ENCODE measurements at places on chromosomes 16 and 17.

DNA sequence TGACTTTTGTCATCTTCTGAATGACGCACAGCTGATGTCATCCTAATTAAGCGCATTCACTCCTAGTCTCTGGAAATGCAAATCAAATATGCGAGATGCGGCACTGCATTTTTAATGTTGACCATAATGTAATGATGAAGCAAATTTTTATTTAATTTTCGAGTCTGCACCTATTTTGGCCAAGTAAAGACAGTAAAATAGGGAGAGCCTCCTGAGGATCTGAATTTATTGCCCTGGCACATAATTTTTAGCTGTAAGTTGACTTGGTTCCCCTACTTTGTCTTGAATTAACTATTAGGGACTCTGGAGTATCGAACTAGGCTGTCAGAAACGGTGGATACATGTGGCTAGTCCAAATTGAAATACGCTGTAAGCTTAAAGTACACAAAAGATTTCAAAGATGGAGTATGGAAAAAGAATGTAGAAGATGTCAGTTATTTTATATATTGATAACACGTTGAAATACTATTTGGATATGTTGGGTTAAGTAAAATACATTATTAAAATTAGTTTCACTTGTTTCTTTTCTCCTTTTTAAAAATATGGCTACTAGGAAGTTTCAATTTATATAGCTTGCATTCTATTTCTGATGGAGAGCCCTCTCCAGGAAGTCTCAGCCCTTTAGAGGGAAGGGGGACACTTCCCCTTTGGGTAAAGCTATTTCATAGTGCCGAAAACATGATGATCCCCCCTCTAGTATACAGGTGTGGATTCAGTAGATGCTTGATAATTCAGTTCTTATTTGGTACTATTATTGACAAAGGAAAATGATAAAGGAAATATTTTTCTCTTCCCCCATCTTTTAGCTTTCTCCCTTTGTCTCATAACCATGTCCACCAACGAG lies 991 bp downstream of the KPNA2 start:
- DNase-seq, result no peak

- DNase-seq, result no peak
Observed at GRCh38 chr17:55383771-55384642, 37.6 kb downstream of the MMD start.

DNA sequence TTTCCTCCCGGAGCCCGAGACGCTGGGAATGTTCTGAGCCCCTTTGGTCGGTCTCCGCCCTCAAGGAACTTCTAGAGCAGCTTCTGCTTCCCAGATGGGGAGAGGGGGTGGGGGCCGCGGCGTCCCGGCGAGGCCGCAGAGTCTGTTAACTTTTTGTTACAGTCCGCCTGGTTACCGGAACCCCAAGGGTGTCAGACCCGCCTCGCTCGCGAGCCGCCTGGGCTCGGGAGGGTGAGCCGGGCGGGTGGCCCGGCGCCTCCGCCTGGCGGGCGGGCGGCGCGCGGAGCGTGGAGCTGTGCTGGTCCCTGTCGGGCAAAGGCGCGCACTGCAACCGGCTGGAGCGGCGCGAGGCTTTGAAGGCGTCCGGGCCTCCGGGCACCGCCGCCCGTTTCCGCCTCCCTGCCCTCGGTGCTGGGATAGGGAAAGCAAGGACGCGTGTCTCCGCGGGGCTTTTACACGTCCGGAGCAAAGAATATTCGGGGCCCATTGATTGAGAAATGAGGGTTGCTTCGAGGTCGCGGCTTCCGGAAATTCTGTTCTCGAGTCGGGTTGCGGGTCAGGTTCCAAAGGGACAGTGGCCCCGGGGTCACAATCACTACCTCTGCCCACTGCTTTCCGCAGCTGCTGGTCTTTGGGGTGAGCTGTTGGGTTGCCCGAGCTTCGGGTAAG lies 1.7 kb downstream of the HS3ST3B1 start:
- peak; percentile 53 for DNase-seq

- no peak for DNase-seq
Observed at GRCh38 chr17:17573912-17574311, 17.6 kb downstream of the PEMT start.

- DNase-seq, result peak; percentile 1
Observed at GRCh38 chr17:71792966-71793365, 327.9 kb upstream of the SOX9 start.

DNA sequence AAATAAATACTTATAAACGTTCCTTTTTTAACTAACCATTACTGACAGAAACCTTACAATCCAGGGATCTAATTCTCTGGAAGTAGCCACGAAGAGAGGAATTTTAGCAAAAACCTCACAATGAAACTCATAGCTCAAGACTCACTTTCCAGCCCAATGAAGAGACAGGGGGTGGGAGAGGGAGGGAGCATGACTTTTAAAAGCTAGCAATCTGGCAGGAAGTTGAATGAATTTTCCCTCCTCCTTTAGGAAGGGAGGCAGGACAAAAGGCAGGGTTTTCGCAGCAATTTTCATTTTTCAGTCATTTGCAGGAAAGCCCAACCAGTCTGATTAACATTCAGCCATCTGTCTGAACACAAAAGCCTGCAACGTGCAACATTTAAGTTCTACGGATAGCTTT lies 381.5 kb upstream of the PSMD7 start:
- no peak for DNase-seq

DNA sequence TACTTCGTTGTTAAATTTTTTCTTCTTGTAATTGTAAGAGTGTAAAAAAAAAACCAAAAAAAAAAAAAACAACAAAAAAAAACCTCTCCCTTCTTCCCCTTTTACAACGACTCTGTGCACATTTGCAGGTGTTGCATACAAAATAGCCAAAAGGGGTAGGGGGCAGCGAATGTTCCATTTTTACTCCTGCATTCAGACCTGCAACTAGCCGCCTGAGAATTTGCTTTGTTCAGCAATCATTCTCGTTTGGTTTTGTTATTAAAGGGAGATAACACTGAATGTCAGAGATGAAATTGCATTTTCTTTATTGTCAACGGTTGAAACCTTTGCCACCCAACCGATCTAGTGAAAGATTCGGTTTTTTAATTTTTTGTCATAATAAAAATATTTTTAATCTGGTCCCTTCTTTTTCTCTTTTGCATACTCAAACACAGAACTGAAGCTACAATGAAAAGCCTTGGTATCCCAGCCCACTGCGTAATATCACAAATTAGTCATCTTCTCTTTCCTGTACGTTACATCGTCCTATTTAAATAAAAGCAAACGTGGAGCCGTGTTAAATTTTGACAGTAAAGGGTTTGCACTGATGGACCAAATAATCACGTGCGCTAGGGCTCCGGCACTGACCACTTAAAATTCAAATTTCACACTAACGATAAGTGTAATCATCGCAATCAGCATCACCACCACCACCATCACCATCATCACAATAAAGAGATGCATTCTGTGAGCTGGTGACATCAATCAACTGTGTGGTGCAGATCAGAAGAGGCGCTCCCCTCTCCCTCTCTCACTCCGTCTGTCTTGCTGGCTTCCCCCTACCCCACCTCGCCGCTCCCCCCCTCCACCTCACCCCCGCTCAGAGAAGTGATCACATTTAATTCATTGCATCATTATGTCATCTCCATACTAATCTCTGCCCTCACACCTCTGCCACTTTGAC lies 406.2 kb upstream of the PSMD7 start:
- DNase-seq, result no peak

- no peak for DNase-seq
Observed at GRCh38 chr17:80927791-80928216, 63.8 kb upstream of the CHMP6 start.

DNA sequence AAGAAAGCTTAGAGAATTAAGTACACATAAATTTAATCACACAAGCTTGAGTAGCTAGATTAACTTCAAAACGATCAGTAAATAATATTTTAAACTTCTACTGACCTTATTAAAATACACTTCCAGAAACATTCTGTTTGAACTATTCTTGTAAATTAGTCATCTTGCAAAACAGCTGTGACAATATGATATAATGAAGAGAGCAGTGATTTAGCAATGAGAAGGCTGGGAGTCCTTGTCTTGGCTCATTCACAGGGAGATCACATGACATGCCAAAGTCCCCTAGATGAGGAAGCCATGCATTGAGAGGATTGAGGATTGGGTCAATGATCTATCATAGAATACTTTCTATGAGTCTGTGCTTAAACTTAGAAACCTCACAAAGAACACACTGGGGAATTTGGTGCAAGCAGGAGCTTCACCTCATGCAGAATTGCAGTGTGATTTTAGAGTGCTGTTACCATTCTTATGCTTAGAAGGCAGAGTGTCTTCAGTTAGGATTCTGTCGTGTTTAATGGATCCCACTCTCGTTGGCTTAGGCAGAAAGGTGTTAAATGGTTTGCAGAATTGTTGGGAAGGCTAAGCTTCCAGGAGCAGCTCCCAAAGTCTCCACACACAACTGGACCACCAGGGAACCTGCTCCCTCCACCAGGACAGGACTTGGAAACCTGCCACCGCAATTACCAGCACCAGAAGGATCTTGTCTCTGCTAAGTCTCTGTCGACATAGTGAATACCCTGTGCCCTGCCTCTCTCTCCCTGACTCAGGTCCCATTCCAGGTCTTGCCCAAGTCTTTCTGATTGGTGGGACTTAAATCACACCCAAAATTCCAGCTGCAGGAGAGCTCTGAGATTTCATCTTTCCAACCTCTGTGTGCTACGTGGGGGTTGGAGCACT lies 87.1 kb downstream of the USP22 start:
- no peak for DNase-seq

DNA sequence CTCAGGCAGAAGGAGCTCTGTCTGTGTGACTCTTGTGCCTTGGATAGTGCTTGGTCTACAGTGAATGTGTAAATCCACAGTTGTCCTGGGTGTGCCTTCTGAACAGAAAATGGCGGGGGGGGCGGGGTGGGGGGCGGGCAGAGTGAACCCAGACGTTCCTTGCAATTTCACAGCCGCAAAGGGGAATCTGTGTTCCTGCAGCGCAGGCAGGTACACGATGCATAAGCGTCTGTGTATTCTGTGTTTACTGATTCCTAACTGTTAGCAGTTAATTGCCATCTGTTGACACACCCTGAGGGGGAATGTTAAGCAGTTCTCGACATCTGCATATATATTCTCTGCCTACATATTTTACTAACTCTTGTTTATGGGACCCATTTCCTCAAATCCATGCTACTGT lies 123.5 kb upstream of the ZFHX3 start:
- DNase-seq, result no peak

GRCh38 chr17:42361781-42362186 lies 26.5 kb downstream of the STAT3 start:
- DNase-seq, result no peak

- no peak for DNase-seq
Observed at GRCh38 chr17:28953444-28954118, 2.3 kb upstream of the PHF12 start.

GRCh38 chr16:88354229-88355092 lies 28.3 kb upstream of the ZNF469 start:
- no peak for DNase-seq

DNA sequence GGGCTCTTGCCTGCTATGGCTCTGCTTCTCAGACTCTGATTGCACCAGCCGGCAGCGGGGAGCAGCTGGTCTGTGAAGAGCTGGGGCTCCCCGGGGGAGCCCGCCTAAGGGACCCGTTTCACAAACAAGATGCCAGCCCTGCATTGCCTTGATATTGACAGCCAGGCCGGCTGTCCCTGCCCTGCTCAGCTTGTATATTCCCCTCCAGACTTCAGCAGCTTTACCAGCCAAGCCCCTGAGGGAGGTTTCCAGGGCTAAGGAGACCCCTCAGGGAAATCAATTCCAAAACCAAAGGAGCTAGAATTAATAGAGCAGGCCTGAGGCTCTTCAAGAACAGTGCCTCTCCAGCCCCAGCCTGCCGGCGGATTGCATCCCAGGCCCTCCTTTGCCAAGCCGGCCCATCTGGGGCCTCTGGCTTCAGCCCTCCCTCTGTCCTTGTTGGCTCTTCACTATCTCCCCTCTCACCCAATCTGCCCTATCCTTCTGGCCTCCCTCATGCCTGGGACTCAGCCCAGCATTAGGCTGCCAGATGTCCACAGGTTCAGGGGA lies 5.7 kb downstream of the CALB2 start:
- DNase-seq, result no peak

DNA sequence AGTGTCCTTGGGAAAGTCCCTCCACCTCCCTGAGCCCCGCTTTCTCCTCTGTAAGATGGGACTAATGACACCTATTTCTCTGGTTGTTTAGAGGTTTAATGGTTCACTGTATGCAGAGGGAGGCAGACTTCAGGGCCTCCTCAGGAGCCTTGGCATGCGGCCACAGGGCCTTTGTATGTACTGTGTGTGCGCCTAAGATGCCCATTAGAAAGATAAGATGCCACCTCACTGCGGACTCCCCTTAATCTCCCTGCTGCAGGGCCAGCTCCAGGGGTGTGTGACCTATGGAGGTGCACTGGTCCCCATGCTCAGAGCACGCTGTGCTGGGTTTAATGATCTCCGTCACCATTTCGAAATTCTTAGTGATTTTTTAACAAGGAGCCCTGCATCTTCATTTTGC lies 59.3 kb downstream of the TMEM235 start:
- DNase-seq, result no peak

GRCh38 chr17:64682261-64683181 lies 20.4 kb upstream of the SMURF2 start:
- DNase-seq, result no peak

- no peak for DNase-seq
Observed at GRCh38 chr17:19364699-19365498, 2.4 kb upstream of the B9D1 start.

- DNase-seq, result no peak
Observed at GRCh38 chr16:83348991-83349390, 458.8 kb upstream of the HSBP1 start.

DNA sequence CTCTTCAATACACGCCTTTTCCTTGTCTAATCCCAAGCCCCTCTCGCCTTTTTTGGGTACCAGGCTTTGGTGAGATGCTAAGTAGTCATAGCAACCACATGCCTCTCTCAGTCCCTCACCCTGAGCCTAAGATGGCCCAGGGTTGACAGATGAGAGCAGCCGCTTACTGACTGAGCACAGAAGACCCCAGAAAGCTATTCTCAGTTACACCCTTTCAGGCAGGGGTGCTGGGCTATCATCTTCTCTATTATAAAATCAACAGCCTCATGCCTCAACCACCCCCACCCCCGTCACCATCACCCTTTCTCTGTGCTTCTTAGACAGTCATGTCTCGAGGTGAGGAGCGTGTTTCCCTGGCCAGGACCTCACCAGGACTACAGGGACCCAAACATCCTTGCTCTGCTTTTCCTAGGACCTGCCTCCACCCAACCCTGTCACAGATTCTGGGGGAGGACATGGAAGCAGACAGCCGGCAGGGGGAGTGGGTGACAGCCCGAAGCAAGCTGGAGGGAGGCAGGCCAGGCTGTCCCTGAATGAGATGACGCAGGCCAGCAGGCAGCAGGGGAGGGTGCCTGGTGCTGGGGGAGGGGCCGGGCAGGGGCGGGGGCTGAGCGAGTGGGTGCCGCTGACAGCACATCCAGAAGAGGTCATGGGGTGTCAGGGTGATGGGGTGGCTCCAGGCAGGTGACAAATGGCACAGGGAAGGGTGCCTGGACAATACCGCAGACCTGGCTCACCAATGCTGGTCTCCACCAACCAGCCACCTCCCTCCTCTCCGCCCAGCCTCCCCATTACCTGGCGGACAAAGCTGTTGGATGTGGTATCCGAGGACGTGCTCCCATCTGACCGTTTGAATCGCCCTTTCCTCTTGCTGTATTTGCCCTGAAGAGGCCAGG lies 3.1 kb downstream of the CACNB1 start:
- peak; percentile 66 for DNase-seq

- no peak for DNase-seq
Observed at GRCh38 chr17:31527606-31528005, 136.1 kb downstream of the RAB11FIP4 start.

- DNase-seq, result no peak
Observed at GRCh38 chr17:3510090-3510489, 34.3 kb downstream of the ASPA start.

- peak; percentile 20 for DNase-seq
Observed at GRCh38 chr16:69618307-69618706, 52.5 kb downstream of the NFAT5 start.

All from globus pallidus (tissue), 1 donor.